ENCODE measurements at places on chromosomes 11 and 22.

GRCh38 chr11:85718991-85719807 is 33.2 kb upstream of the CCDC89 start:
- no peak for DNase-seq

DNA sequence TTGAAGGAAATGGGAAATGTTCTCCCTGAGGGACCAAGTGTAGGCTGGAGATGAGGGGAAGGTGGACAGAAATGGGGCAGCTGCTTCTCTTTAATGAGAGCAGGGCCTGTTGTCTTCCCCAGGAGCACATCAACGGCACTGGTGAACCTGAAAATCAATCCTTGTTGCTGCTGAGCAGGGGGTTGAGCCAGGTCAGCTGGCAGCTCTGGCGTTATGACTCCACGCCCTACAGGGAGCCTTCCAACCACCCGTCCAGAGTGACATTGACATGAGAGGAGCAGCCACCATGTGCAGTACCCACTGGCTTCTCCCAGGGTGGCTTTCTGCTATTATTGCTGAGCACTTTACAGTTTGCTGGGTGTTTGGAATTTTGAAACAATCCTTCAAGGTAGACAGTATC is 116.9 kb upstream of the LDLRAD3 start:
- DNase-seq = no peak

- DNase-seq = no peak
Observed at GRCh38 chr22:35736166-35736565, 18.5 kb downstream of the APOL5 start.

DNA sequence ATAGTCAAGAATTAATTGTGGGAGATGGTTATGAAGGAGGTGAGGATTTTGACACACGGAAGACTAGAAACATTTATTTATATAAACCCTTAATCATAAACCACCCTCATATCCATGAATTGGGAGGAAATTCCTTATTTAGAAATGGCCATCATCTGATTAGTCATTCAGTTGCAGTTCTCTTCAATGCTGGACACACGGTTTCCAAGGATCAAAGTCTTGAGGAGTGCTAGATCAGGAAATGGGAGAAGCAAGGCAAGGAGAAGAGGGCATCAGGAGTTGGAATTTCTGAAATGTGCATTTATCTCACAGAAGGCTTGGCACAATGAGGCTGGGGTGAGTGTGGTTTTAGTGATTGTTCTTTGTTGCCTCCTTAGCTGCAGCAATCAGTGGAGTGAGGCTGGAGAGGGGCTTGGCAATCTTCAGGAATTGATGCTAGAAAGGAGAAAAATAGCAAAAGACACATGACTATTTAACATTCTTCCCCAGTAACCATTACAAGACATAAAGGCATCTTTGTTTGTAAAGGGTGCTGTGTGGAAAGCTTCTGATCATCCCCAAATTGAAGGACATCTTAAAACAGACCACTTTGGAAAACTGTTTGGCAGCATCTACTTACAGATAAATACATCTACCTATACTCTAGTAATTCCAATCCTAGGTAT is 21.6 kb upstream of the GDPD4 start:
- no peak for DNase-seq

GRCh38 chr11:99148352-99148751 is 127.6 kb downstream of the CNTN5 start:
- DNase-seq = no peak

- DNase-seq = peak; percentile 28
Observed at GRCh38 chr11:986270-986951, 50.1 kb downstream of the MUC6 start.

DNA sequence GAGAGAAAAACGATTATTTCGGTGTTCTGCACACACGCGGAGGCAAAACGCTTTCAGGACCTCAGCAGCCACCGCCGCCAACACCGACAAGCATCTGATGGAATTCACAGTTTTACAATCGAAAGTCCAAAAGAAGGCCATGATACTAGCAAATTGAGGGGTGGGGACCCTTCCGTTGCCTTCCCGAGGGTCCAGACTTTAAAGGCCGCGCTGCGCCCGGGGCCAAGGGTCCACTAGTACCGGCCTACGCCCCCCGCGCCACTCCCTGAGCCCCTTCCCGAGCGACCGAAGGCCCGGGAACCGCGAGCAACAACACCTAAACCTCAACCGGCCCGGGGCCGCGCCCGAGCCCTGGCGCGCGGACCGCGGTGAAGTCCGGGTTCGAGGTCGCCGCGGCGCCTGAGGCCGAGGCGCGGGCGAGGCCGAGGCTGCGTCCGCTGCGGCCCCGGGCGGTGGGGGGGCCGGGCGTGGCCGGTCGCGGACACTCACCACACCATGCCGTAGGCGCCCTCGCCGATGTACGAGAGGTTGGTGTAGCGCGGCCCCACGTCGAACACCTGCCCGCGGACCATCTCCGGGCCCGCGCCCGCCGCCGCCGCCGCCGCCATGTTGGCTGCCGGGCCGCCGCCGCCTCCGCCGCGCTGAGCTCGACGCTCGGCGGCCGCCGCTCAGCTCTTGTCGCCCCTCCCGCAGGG is 465 bp downstream of the MAPK1 start:
- DNase-seq = no peak

GRCh38 chr11:16526947-16527346 is 170.6 kb upstream of the SOX6 start:
- DNase-seq = no peak

Data from cerebellar nuclear complex (tissue), 1 donor.